Esophagus squamous epithelium (tissue), 5 donors: ENCODE measurements at places on chromosomes 4 and X. TPM values are rescaled to one million over a fixed set of nuclear protein-coding genes. Genes with fewer than 3 reads are reported as not detected.

DNA sequence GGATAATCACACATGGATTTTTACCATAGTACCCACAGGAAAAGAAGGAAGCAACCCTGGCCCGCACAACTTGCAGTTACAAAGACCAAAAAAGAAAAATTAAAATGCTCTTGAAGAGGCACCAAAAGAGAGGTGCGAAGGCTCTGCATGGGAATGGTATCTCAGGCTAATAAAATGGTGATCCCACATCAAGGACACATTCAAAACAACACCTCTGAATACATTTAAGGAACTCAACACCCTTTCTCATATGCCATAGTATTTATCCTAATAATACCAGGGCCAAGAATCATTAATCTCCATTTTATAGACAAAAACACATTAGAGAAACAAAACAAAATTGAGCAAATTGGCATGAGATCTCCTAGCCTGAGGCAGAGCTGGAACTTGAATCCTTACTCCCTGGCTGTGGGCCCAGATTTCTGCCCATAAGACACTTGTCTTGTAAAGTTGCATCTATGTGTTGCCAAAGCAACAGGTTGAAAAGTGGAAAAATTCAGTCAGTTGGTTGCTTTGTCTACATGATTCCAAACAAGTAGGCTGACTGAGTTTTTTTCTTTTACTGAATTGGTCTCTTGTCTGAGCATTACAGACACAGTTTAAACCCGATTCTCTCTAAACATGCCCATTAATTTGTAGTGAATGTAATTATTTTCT is 33.5 kb downstream of the GUCY2F start:
- no peak for DNase-seq

GRCh38 chr4:142582340-142582739 is 263.8 kb downstream of the INPP4B start:
- DNase-seq, result no peak

Gene DRP2
- not detected for total RNA-seq

- DNase-seq, result no peak
These were observed 14.1 kb upstream of the TMEM154 start for GRCh38 chr4:152693871-152694270.

Gene ARX
- total RNA-seq, result not detected

Gene P2RY8
- 1.3 TPM for total RNA-seq

Gene GATA1
- not detected for total RNA-seq
